GM12865 (cell line): ENCODE measurements at places on chromosomes 13 and 19.
A peak's percentile ranks its signal among the peaks of the same experiment; 100 is the strongest.

DNA sequence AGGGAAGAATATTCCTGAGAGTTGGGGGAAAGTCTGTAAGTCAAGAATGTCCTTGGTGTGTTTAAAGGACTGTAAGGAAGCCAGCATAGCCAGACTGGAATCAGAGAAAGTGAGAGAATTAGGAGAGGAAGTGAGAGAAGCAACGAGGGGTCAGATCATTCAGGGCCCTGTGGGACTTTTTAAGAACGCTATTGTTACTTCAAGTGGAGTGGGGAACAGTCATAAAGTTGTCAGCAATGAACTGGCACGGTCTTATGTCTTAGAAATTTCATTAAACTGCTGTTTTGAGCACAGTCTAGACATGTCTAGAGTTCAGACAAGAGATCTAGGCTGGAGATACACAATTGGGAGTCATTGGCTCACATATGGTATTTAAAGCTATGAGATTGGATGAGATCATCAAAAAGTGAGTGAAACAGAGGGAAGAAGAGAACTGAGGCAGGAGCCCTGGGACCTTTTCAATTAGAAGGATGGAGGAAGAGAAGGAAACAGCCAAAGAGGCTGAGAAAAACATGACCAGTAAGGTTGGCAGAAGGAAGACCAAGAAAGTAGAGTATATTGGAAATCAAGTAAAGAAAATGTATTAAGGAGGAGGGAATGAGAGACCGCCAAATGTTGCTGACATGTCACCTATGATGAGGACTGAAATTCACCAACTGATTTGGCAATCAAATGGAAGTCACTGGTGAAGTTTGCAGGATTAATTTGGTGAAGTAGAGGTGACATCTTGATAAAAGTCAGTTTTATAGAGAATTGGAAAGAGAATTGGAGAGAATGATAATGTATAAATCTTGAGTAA lies 263.5 kb downstream of the GPC5 start:
- peak; percentile 24 for DNase-seq

GRCh38 chr13:51425410-51426042 lies 27.3 kb downstream of the INTS6 start:
- no peak for DNase-seq

GRCh38 chr19:44696939-44697669 lies 1.8 kb upstream of the CEACAM16 start:
- DNase-seq: no peak

- DNase-seq: no peak
These were observed 2117.6 kb downstream of the PCDH9 start for GRCh38 chr13:65112531-65112941.

DNA sequence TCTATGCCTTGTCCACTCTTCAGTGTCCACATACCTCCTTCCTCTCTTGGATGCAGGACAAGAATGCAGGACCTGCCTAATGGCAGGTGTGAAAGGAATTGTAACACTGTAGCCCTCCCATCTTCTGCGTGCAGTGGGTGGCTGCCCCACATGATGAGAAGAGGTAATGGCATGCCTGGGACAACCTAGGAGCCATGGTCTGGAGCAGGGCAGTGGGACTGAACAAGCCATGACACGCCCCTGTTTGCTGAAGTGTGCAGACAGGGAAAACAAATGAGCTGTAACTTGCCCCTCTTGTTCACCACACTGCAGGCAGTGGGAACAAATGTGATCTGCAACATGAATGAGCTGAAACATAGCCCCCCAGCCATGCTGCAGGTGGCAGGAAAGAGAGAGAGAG lies 192.2 kb downstream of the PCDH17 start:
- no peak for DNase-seq

- DNase-seq: no peak
These were observed 1.5 kb downstream of the ACP4 start for GRCh38 chr19:50791594-50792271.

DNA sequence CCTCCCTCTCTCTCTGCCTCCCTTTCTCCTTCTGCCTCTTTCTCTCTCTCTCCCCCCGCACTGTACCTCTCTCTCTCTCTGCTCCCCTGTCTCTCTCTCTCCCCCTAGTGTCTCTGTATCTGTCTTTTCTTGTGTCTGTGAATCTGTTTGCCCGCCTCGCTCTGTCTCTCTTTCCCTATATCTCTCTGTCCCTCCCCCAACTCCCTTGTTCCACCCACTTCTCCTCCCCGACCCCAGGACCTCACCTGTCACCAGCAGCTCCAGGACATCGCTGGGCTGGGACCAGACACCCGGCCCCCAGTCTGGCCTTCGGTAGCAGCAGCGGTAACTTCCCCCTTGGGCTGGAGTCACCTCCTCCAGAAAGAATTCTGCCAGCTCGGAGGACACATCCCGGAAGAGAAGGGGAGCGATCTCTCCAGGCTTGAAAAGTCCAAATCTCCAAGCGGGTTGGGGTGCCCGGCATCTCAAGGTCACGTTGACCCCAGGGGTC lies 3.9 kb downstream of the OSCAR start:
- DNase-seq: no peak

- DNase-seq: no peak
These were observed 1248.8 kb upstream of the SLC10A2 start for GRCh38 chr13:104314926-104315535.

GRCh38 chr13:44045180-44045562 lies 165.5 kb downstream of the LACC1 start:
- no peak for DNase-seq

- no peak for DNase-seq
These were observed 82.6 kb downstream of the PCDH9 start for GRCh38 chr13:67147342-67148133.

GRCh38 chr13:112842343-112842856 lies 126.6 kb upstream of the MCF2L start:
- peak; percentile 13 for DNase-seq

GRCh38 chr19:7792281-7792680 lies 29.2 kb downstream of the CLEC4M start:
- no peak for DNase-seq

- DNase-seq: peak; percentile 89
These were observed 10.4 kb upstream of the JUND start for GRCh38 chr19:18291590-18292461.

DNA sequence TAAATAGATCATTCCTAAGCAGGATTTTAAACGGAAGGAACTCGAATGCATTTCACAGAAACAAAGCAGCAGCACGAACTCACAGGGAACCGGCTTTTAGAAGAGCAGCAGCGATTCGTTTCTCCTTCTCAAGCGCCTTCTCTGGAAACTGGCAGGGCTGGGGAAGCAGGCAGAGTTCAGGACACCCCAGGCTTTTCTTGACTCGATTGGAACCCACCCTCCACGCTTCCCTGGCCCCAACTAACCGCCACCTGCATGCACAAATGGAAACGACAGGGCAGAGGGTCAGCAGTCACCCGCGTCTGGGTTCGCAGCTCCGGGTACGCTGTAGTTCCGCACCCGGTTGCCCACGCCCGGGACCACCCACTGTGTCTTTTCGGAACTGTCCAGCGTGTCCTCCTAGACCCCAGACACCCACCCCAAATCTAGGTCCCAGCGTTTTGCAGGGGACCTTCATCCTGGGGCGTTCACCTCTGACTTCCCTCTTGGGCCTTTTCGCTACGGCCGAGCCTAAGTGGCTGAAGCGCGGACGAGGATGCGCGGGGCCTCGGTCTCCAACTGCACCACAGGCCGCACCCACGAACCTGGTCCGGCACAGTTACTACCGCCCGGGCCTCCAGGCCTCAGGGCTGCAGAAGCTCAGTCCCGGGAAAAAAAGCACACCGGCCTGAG lies 500 bp downstream of the ZFP30 start:
- peak; percentile 73 for DNase-seq

GRCh38 chr13:64130600-64130999 lies 2715.0 kb upstream of the PCDH20 start:
- DNase-seq: no peak

DNA sequence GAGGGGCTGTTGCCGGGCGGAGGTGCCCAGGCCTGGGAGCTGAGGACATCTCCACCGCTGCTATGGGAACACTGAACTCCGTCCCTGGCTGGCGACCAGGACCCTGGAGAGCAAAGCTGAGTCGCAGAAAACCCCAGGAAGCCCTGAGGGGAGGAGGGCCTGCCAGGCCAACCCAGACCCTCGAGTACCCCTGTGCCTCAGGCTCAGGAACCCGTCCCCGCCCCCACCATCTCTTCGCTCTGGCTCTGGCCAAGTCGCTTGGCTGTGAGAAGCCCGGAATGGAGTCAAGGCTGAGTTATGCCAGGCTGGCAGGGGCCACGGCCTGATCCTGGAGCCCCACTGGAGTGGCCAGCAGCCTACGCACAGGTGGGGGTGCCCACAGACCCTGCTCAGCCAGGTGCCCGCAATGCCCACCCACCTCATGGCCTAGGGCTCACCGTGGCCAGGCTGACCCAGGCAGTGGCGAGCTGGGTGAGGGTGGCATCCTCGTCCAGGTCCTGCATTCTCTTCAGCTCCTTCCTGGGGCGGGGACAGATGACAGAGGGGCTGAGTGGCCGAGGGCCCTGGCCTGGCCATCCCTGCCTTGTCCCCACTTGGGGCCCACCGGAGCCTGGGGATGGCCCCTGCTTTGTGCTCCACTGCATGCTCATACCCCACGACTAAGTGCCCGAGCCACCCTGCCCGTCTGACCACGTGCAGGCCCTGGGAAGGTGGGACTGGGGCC lies 8.5 kb upstream of the CERS1 start:
- no peak for DNase-seq

DNA sequence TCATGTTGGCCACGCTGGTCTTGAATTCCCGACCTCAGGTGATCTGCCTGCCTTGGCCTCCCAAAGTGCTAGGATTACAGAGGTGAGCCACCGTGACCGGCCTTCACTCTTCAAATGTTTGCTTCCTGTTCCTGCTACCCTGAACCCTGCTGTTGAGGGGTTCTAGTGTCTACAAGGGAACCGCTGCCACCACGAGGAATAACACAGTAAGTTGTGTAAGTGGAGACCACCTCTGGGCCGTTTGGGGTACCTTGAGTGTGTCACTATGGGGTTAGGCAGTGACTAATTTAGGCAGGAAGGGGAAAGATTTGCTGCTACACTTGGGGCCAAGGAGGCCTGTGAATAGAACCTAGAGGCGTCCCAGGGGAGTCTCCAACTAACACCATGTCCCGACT lies 2.2 kb upstream of the MYADM start:
- DNase-seq: no peak

DNA sequence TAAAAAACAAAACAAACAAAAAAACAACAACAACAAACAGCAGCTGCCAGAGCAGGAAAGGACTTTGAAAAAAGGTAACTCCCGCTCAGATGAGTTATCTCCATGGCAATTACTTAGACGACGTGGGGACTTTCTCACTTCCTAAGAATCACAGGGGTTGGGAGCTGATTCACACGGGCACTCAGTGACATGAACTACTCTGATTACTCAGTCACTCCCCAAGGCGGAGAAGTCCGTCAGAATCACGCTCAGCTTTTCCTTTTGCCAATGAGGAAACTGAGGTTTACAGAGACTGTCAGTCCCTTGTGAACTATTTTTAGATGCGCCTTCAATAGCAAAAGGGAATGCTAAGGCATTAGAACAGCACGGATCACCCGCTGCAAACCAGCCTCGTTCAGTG lies 32.3 kb upstream of the MATK start:
- DNase-seq: no peak

- DNase-seq: peak; percentile 25
These were observed 5.5 kb upstream of the CCNE1 start for GRCh38 chr19:29806098-29806866.

DNA sequence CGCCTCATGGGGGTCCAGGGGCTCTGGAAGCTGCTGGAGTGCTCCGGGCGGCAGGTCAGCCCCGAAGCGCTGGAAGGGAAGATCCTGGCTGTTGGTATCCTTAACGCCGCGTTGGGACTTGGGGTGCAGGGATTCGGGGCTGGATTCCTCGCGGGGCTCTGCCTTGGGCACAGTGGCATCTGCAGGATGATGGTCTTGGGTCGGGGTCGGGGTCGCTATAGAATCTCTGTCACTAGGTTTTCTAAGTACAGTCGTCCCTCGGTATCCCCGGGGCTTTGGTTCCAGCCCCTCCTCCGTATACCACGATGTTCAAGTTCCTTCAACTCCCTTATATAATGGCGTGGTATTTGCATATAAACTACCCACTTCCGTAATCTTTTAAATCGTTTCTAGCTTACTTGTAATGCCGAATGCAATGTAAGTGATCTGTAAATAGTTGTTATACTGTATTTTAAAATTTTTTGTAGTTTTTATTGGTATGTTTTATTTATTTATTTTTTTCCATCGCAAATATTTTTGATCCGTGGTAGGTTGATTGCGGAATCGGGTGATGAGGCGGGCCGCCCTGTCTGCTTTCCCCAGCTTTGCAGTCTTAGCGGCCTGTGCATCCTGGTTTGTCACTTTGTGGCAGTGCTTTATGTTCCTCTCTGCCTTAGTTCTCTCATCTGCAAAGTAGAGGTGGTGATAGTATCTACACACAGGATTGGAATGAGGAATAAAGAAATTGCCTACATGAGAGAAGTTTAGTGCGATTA lies 606 bp downstream of the ERCC5 start:
- peak; percentile 70 for DNase-seq

- DNase-seq: no peak
These were observed 9.3 kb downstream of the SAFB start for GRCh38 chr19:5632241-5632612.

GRCh38 chr19:6556043-6556449 lies 25.2 kb downstream of the TNFSF9 start:
- DNase-seq: no peak

DNA sequence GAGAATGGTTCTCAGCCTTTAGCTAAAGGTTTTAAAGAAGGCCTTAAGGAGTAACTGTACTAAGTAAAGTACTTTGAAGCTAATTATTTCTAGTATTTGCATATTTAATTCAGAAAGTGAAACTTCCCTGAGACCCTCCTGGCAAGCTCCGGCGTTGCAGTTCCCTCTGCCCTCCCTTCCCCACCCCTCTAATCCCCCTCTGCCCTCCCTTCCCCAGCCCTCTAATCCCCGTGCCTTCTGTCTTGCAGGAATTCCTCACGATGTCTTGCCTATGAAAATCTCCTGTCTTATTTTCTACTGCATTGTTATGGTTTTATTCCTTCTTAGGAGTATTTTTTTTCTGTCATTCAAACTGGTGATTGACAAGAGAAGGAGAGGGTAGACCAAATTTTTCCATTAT lies 236.9 kb downstream of the COL4A1 start:
- no peak for DNase-seq

DNA sequence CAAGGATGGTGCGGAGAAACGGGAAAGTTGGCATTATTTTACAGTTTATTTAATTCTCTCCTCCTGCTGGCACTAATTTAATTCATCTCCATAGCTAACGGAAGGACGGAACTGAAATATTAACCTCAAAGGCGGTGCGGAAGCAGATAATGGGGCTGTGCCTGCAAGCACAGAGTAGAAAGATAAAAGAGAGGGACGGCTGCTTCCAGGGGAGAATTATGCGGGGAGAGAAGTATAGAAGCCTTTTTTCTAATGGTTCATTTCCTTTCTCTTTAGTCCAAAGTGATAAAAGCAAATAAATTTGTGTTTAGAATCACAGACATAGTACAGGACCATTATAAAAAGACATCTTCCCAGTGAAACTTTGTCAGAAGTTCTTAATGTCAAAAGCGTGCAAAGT lies 34.5 kb upstream of the UQCRFS1 start:
- DNase-seq: no peak

- DNase-seq: peak; percentile 23
These were observed 63.6 kb upstream of the NFIC start for GRCh38 chr19:3302755-3303154.
